ENCODE measurements at places on chromosomes 7 and 10.

DNA sequence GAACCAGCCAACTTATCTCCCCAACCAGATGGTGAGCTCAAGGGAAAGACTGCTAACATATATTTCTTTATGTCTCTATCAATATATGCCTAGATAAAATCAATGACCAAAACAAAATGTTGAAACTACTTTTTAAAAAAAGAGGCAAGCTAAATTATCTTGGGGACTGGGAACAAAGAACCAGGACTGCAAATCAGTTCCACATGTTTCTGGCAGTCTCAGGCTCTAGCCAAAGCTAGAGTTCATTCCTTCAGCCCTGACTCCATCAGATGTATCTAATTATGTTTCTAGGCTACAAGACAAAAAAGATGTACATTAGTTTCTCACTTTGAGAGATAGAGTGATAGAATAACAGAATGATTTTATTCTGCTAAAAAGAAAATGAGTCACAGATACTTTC, 1290.3 kb upstream of the SORCS1 start:
- DNase-seq: no peak

GRCh38 chr7:99628471-99629465, 12.0 kb downstream of the ZSCAN25 start:
- no peak for DNase-seq

DNA sequence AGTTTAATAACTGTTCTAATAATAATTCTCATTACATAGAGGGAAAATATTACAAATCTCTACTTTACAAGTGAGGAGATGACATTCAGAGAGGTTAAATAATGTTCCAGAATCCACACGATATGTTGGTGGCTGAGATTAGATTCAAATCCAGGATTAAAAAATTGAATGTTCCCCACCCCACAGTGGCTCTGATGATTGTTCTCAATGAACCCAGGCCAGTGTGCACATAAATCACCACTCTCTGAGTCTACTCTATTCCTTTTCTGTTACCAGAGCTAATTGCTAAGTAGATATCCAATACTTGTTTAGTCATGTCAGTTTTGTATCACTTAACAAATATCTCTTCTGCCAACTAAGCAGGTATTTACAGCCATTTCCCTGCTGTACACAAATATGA, 281.0 kb downstream of the ABCA13 start:
- no peak for DNase-seq

DNA sequence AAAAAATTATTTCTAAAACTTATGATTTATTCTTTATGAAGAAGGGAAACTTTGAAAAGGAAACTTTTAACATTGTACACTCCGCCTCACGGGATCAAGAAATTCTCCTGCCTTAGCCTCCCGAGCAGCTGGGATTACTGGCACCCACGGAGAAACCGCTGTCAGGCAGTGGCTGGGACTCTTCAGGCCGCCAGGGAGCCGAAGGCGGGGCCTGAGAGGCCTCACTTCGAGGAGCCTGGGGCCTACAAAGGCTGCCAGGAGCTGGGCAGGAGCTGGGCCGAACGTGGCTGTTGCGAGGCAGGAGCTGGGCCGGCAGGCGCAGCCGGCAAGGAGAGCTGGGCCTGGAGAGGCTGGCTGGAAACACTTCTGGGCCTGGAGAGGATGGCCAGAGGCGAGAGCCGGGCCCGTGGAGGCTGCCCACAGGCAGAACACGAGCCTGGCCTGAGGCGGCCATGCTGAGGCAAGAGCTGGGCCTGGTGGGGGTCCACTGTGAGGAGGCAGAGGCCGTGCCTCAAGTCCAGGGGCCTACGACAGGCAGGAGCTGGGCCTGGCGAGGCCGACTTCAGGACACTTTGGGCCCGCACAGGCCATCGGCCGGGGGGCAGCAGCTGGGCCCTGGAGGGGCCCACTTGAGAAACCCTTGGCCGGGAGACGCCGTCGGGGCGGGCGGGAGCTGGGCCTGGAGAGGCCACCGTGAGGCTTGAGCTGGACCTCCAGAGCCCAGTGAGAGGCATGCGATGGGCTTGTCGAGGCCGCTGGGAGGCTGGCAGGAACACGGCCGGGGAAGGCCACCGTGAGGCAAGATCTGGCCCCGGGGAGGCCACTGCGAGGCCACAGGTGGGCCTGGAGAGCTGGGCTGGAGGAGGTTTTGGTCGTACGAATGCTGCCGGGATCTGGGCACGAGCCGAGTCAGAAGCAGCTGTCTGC, 23.7 kb downstream of the MDH2 start:
- no peak for DNase-seq

DNA sequence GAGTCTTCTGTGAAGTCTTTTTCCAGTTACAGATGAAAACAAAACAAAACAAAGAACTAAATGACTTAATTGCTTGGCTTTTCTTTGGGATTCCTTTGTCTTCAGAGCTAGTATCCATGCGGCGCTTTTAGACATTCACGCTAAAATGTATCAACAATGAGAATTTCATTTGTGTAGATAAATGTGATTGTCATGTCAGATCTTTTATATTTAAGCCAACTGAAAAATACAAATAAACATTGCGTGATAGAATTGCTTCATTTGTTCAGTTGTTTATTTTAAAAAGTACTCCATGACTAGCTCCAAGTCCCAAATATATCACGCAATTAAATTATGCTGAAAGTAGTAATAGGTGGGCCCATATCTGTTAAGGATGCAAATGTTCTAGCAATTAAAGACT, 7.9 kb upstream of the ADRB1 start:
- DNase-seq: no peak

DNA sequence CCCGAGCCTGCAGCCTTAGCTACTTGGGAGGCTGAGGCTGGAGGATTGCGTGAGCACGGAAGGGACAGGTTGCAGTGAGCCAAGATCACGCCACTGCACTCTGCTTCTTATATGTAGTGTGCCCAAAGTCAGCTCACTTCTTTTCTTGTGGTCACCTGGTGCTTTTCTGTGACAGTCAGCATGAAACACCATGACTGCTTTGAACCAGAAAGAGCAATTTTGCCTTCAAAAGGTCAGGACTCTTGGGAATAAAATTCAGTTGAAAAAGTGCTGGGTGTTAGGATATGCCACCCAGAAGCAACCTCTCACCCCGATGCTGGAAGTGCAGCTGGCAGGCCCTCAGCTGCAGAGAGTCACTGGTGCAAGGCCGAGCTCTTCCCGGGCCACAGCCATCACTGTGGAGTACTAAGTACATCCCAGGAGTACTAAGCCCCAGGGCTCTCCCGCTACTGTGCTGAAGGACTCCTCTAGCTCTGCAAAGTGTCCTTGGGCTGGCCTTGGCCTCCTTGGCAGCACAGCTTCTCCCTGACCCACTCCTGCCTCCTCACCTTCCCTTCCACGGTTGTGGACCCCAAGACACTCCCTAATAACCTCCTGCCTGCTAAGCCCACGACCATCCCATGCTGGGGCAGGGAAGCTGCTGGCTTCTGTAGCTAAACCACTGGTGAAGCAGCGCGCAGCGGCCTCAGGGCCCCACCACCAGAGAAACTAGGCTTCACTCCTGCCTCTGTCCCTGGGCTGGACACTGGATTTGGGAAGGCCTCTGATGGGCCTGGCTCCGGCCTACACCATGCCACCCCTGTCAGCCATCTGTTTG, 17.6 kb upstream of the GDI2 start:
- no peak for DNase-seq

GRCh38 chr7:21617916-21618390, 75.1 kb downstream of the DNAH11 start:
- DNase-seq: no peak

DNA sequence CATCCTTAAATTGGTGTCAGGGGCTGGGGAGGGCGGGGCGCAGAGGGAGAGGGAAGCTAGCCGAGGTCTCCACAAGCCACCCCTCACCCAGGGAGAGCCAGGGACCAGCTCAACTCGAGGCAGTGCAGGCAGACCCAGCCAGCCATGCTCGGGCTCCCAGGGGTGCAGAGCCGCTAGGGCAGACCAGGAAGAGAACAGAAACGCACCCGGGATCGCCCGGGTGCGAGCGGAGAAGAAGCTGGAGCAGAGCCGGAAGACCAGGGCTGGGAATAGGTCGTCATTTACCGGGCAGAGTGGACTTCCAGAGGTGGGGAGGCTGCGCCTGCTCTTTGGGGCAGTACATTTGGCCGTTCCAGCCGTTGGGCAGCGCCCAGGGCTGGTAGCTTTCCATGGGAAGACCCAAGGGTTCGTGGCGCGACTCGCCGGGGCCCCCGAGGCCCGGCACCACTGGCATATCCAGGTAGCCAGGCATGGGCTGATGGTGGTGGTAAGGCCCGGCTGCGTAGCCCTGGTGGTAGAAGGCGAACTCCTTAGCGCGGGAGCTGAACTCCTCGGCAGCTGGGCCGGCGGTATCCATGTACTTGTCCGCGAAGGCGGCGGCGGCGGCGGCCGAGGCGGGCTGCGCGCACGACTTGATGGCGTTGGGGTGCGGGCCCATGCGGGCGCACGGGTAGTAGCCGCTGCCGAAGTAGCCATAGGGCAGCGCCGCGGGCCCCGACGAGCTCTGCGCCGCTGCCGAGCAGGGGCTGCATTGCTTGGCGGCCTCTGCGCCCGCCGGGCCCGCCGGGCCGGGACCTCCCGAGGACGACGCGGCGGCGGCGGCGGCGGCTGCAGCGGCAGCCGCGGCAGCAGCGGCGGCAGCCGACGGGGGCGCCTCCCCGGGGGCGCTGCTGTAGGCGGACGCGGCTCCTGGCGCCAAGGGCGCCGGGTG, 755 bp downstream of the HOXA13 start:
- DNase-seq: peak; percentile 74

- no peak for DNase-seq
Observed at GRCh38 chr7:17227766-17228490, 70.5 kb upstream of the AHR start.

DNA sequence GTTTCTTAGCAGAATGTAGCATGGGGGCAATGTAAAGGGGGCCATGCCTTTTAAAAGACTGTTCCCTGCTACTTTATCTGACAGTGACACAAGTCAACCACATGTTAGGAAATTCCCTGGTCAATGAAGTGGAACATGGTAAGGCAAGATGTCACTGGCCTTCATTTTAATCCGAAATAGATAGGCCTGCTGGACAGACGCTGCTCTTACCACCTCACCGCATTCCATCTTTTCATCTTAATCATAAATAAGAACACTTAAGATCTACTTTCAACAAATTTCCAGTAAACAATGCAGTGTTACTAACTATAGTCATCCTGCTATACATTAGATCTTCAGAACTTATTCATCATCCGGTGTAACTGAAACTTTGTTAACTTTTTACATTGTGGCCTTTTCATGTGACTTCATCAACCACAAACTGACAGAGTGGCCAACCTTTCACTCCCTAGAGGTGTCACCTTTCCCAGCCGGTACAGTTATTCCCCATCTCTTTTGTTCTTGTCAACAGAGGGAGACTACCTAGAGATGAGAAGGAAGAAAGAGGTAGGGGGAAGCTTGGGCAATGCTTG, 15.6 kb downstream of the ASB4 start:
- DNase-seq: no peak

DNA sequence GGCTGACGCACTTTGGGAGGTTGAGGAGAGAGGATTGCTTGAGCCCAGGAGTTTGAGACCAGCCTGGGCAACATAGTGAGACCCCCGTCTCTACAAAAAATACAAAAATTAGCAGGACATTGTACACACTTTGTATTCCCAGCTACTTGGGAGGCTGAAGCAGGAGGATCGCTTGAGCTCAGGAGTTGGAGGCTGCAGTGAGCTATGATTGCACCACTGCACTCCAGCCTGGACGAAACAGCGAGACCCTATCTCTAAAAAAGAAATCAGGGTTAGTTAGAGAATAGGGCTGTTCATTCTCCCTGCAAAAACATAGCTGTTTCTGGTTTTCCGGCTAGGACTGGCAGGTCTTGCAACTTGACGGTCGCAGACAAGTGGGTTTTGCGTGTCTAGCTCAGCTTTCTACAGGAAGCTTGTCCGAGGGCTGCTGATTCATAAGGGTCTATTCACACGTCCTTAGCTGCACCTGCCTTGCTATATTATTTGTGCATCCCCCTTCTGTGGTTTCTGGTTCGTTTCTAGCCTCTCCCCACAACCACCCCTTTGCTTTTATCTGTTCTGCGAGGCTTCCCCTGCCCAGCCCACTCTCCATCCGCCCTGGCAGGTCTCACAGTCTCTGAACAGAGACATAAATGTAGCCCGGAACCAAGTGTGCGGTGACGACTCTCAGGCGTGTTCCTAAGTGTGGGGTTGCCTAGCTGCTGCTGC, 10.7 kb downstream of the AMZ1 start:
- no peak for DNase-seq

DNA sequence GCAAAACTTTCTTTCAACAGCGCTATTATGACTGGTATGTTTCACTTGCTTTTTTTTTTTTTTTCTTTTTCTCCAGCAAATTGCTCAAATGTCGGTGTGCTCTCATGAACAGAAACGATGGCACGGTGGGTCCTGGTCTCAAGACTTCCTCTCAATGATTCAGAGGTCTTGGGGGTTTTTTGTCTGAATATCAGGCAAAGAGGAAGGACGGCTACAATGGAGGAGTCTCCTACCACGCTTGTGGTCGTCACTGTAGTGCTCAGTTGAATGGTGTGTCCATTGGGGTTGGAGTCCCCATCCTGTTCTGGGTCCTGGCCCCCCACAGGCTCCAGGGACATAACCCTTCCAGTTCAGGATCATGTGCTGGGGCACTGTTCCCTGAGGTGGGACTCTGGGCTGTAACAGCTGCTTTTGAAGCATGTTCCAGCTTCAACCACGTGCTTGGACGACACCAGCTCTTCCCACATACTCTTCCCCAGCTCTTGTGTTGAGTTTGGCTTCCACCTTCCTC, 266.7 kb upstream of the KLF6 start:
- DNase-seq: no peak

DNA sequence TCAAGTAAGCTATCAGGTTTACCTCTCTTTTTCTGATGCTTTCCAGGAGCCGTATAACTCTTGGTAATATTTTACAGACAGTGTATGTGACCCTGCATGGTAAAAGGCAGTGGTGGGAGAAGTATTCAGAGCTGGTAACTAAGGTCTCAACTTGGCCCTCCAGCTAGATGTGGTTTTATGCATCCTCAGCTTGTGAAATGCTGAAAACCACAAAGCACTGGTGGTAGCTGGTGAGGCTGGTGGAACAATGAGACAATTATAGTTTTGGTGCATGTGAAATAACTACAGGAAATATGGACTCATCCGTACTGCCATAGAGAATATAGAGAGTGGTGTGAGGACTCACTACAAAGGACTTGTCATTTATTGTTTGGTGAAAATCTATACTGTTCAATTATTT, 383.0 kb upstream of the PCDH15 start:
- DNase-seq: peak; percentile 38

DNA sequence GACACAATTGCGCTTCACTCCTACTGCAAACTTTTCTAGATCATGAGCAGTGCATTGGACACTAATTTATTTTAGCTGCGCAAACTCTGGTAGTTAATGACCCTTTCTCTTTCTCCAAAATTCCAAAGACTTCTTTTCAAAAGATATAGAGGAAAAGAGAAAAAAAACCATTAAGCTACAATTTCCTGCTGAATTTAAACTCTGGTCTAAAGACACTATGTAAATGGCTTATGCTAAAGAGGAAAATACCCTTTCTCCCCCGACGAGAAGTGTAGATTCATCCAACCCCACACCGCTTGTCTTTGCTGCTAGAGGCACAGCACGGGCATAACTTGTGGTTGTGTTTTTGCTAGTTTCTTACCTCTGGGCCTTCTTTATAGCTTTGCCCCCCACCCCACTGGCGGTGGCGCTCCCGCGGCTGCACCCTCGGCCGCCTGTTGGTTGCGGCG, 84.1 kb downstream of the SNX10 start:
- peak; percentile 66 for DNase-seq

GRCh38 chr10:114374053-114374791, 30.1 kb downstream of the AFAP1L2 start:
- no peak for DNase-seq

GRCh38 chr10:24374134-24374915, 165.4 kb downstream of the KIAA1217 start:
- peak; percentile 73 for DNase-seq

GRCh38 chr10:114879541-114880158, 58.1 kb downstream of the FHIP2A start:
- no peak for DNase-seq

All from NCI-H526 (cell line).